Muscle of back (tissue), 13 donors: ENCODE measurements at places on chromosomes 3 and 15. TPM values are rescaled to one million over a fixed set of nuclear protein-coding genes. Genes with fewer than 3 reads are reported as not detected.

The CASR gene
- polyA plus RNA-seq, result 0.04 TPM

The ESYT3 gene
- polyA plus RNA-seq, result 29.4 TPM

The COL7A1 gene
- polyA plus RNA-seq, result 5.4 TPM

The BFSP2 gene
- polyA plus RNA-seq, result not detected

The KBTBD13 gene
- polyA plus RNA-seq, result 1.6 TPM

The WDR93 gene
- polyA plus RNA-seq, result 0.17 TPM

The SNTN gene
- polyA plus RNA-seq, result not detected
